Stimulated activated CD8-positive, alpha-beta memory T cell treated with anti-CD3 and anti-CD28 coated beads, Interleukin-15, amount 100 ng/mL, for 4 hours (primary cell): ENCODE measurements at places on chromosomes 1 and 21.

DNA sequence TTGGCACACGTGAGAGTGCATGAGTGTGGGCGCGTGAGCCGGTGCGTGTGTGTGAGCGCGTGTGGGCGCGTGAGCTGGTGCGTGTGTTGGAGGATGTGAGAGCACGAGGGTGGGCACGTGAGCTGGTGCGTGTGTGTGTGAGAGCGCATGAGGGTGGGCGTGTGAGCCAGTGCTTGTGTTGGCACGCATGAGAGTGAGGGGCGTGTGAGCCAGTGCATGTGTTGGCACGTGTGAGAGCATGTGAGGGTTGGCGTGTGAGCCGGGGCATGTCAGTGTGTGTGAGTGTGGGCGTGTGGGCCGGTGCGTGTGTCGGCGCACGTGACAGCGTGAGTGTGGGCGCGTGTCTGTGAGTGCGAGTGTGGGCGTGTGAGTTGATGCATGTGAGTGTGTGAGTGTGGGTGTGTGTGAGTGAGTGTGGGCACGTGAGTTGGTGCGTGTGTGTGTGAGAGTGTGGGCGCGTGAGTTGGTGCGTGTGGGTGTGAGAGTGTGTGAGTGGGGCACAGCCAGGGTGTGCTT, 45.7 kb upstream of the ARHGEF16 start:
- no peak for DNase-seq

GRCh38 chr1:54218883-54219687, 19.1 kb downstream of the MRPL37 start:
- no peak for DNase-seq

GRCh38 chr1:180179162-180179957, 24.7 kb downstream of the QSOX1 start:
- no peak for DNase-seq

- no peak for DNase-seq
Observed at GRCh38 chr1:10671090-10671489, 125.4 kb downstream of the CASZ1 start.

DNA sequence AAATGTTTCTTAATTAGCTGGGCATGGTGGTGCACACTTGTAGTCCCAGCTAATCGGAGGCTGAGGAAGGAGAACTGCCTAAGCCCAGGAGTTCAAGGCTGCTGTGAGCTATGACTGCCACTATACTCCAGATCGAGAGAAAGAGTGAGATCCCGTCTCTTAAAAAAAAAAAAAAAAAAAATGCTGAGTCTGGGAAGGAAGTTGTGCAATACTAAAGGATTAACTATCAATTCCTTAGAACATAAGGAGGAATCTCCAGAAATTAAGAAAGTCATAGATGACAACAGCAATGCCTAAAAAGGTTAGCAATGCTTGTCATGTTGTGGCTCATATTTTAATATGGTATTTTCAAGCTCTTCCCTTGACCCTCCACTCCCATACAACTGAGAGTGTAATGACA, 5.3 kb downstream of the LUZP1 start:
- DNase-seq, result no peak

DNA sequence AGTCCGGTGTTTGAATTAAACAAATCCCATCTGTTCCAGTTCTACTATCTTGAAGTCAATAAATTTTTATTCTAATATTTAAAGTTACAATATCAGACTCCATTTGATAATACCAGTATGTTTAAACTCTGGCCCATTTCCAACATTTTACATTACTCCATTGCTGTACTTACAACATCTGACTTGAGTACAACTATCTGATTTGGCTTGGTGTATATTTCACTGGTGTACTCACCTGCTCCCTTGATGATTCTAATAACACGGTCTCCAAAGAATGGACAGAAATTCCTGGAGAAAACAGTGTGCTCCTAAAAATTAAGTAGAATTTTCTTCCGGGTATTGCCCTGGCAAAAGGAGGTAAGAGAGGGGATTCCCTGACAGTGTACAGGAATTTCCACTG, 680.5 kb upstream of the ADAMTS5 start:
- DNase-seq, result no peak

DNA sequence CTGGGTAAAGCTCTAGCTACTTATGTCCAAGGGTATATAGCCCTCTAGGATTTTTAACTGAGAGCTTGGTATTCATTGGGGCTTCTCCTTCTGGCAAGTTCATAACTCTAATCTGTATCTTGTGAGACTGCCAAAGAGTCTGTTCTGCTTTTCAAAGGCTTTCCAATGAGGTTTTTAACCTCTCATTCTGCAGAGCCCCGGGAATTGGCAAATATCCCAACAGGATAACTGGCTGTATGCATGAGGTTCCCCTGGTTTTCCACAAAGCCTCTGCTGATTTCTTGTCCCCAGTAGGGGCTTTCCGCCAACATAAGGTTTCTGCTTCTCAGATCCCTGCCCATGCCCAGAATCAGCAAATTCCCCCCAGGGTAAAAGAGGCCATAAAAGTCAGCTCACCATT, 40.9 kb downstream of the RPL5 start:
- no peak for DNase-seq

- DNase-seq, result no peak
Observed at GRCh38 chr1:10320336-10320735, 78.5 kb upstream of the PGD start.

DNA sequence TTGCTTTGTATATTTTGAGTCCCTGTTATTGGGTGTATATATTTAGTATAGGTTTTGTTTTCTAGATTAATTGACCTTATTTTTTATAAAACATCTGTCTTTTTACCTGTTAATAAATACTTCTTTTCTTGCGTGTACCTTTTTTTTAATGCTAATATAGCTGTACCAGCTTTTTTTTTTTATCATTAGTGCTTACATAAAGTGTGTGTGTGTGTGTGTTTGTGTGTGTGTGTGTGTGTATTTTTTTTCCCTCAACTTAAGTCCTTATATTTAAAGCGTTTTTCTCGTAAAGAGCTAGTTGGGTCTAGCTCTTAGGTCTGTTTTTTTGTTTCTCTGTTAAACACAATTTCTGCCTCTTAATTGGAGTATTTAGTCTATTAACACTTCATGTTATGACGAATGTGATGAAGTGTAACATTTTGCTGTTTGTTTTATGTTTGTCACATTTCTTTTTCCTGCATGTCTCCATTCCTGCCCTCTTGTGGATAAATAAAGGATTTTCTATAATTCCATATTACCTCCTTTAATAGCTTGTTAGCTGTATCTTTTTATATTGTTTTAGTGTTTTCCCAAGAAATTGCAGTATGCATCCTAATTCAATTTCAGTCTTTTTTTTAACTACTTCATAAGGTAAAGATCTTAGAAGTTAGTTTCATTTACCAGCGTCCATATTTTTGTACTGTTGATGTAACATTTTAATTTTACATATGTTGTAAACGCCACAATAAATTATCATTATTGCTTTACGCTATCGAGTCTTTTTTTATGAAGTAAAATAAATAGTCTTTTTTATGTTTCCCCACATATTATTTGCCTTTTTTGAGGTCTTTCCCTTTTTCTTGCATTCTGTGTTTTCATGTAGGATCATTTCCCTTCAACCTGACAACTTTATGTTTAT, 4.3 kb downstream of the PRMT2 start:
- no peak for DNase-seq

- no peak for DNase-seq
Observed at GRCh38 chr1:95535614-95536013, 301.6 kb downstream of the RWDD3 start.

GRCh38 chr1:236469466-236469865, 54.3 kb upstream of the LGALS8 start:
- no peak for DNase-seq

DNA sequence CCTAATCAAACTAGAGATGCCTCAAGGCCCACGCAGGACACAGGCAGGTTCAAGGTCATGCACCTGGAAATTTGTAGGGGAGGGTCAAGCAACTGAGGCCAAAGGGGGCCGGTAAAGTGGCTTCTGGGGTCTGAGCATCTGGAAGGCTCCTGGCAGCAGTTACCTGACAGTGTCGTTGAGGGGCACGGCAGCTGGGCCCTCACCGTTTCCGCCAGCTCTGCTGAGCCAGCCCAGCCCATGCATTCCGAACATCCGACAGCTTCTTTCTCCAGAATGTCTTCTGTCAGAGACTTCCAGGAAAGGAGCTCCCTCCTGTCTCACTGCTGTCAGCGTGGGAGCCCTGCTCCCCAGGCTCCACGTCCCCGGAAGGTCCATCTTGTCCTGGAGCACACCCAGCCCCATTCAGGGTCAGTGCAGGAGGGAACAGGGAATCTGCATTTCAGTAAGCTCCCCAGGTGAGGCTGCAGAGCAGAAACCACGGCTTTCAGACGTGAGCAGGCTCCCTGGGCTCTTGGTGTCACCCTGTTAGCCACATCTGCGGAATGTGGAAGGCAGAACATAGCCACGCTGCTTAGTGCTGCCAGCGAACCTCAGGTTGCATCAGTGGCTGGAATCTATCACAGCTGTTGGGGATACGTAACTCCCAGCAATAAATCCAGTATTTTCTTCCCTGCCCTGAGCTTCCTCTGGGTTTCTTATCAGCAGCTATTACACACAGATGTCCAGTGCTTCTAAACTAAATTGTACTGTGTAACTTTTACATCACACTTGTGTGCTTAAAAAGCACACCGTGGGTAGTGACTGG, 36.3 kb upstream of the FAM3B start:
- no peak for DNase-seq

- no peak for DNase-seq
Observed at GRCh38 chr1:33248244-33248643, 8.0 kb upstream of the ZNF362 start.

DNA sequence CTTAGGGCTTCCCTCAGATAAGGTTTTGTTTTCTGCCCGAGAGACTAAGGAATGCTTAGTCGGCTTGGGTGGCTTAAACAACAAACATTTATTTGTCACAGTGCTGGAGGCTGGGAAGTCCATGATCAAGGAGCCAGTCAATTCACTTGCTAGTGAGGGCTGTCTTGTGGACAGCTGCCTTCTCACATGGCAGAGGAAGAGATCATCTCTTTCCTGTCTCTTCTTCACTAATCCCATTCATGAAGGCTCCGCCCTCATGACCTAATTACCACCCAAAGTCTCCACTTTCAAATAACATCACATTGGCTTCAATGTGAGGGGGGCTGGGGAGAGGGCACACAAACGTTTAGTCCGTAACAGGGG, 50.5 kb upstream of the IL12RB2 start:
- no peak for DNase-seq

- no peak for DNase-seq
Observed at GRCh38 chr1:233945573-233945972, 41.1 kb downstream of the SLC35F3 start.

GRCh38 chr1:55081188-55081904, 42.0 kb downstream of the PCSK9 start:
- DNase-seq, result no peak

DNA sequence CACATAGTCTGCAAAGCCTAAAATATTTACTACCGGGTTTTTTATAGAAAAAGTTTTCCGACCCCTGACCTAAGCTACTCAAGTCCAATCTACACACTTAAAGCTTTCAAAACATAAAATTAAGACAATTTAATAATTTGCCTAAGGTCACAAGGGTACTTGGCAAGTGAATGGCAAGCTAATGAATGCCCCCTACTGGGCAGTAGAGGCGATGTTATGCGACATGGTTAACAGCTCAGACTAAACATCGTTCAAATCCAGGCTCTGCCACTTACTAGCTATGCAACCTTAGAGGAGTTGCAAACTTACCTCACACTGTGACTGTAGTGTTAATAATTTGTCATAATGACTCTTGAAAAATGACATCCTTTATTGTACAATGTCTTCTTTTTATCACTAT, 317.2 kb upstream of the NFIA start:
- no peak for DNase-seq

- no peak for DNase-seq
Observed at GRCh38 chr21:31201548-31201947, 142.5 kb downstream of the TIAM1 start.

DNA sequence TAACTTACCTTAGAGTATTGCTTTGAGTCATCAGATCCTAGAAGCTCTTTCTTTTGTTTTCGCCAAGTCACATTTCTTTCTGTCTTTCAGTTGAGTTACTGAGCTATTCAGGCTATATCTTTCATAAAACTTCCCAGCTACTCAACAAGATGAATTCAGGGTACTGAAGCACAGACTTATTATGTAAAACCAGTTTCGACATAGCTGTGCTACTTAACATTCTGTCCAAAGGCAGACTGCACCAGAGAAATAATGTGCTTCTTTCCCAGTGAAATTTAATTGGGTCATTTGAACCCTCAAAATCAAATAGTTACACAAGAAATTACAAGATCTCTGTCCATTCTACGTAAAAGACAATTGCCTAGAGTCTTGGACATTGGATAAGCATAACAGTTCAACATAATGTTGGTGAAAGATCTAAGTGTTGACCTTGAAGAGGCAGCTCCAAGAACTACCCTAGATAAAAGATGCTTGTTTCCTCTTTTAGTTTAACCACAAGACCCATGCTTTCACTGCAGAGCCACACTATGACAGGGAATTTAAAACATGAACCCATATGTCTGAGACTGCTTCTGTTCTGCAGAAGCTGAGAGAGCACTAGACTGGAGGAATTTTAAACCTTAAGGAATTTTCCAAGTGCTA, 163.2 kb downstream of the LRRC40 start:
- no peak for DNase-seq

GRCh38 chr1:151619489-151620093, 7.7 kb downstream of the SNX27 start:
- DNase-seq, result no peak

DNA sequence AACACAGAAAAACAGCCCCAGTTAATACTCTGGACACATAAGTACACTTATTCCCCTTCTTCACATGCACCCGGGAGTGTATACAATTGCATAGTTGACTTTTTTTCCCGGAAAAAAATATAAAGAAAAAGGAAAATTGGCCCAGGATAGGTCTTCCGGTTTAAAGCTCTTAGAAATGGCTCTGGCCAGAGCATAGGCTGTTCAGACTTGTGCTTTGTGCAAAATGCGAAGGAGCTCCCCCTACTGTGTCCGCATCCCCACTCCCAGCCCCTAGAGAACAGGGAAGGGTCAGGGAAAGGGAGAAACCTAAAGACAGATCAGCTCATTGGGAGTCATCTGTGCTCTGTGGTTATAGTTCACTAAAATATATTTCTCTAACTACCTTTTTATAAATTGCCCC, 5.5 kb upstream of the MTMR11 start:
- DNase-seq, result no peak

GRCh38 chr1:154988058-154988954, 5.1 kb upstream of the LENEP start:
- no peak for DNase-seq

- no peak for DNase-seq
Observed at GRCh38 chr21:41858466-41859296, 20.5 kb downstream of the PRDM15 start.

- DNase-seq, result no peak
Observed at GRCh38 chr1:230284891-230285290, 141.2 kb downstream of the PGBD5 start.

GRCh38 chr1:26961826-26962225, 1.6 kb upstream of the KDF1 start:
- DNase-seq, result no peak

DNA sequence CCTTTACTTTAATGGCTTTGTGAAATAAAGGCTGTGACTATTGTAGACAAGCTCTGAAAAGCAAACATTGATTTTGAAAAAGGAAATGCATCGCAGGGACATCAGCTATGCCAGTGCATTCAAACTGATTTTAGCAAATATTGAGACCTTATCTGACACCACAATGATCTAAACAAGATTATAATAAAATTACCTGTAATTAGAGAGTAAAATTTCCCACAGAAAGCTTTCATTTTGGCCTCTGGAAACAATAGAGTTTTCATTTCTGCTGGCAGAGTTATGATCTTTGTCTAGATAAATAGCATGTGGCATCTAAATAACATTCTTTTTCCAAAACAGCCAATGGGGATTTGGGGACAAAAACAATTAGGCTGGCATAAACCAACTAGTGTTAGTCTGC, 650.4 kb upstream of the PRMT6 start:
- no peak for DNase-seq
